Ascending aorta (tissue), 2 donors: ENCODE measurements at places on chromosomes 7 and 10.
A peak's percentile ranks its signal among the peaks of the same experiment; 100 is the strongest.

DNA sequence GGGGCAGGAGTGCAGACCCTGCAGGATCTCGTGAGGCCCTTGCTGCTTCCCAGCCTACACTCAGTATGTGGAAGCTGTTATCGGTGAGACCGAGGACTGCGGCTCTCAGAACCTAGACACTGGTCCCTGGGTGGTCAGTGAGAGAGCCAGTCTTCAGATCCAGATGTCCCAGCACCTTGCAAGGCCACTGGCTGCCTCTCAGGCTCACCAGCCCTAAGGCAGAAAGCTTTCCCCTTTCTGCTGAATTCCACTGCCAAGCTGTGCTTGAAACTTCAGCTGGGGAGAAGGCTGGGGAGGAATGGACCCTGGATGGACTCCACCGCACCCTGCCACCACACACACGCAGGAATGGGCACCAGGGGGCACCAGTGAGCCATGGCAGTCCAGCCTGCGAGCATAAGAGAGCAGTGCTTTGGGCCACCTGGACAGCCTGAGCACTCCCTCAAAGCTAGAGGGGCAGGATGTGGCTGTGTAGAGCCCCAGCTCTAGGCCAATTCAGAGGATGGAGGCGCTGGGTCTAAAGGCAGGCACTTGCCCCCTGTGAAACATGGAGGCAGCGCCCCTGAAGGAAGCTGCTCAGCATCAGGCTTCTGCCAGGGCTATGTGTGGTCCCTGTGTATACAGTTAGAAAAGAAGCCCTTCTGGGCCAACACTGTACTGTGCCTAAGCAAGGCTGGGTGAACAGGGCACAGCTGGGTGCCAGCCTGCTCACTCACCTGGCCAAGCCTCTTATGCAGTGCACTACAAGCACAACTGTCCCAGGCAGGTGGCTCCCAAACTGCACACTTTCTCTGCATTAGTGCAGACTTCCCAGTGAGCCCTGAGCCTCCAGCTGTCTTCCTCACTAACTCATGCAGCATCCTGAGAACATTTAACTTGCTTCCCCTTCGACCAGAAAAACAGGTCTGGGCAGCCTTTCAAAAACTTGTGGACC lies 21.6 kb downstream of the TMEM72 start:
- peak; percentile 96 for DNase-seq

DNA sequence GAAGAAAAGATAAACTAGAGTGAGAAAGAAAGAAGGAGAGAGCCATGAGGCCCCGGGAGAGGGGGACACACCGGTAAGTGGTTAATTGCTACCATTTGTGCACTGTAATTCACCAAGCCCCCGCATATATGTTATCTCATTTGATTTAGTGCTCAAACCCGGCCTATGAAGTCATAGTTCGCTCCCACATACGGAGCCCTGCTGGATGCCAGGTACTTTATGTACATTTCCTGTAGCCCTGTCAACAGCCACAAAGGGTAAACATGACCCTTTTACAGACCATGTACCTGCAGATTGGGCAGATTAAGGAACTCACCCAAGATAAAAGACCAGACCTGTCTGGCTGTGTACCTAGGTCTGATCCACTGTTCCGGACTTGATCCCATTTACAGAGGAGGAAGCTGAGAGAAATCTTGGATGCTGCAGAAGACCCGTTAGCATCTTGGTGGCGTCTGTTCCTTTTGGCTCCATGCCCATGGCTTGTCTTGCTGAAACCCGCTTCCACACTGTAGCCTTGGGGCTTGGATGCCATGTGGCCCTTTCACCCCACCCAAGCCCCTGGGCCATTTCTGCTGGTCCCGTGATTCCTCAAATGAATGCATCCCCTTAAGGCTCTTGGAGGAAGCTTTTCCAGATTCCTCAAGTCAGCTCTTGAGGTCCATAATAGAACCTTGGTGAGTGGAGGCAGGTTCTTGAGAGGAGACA lies 32.3 kb downstream of the FAM241B start:
- DNase-seq: no peak

DNA sequence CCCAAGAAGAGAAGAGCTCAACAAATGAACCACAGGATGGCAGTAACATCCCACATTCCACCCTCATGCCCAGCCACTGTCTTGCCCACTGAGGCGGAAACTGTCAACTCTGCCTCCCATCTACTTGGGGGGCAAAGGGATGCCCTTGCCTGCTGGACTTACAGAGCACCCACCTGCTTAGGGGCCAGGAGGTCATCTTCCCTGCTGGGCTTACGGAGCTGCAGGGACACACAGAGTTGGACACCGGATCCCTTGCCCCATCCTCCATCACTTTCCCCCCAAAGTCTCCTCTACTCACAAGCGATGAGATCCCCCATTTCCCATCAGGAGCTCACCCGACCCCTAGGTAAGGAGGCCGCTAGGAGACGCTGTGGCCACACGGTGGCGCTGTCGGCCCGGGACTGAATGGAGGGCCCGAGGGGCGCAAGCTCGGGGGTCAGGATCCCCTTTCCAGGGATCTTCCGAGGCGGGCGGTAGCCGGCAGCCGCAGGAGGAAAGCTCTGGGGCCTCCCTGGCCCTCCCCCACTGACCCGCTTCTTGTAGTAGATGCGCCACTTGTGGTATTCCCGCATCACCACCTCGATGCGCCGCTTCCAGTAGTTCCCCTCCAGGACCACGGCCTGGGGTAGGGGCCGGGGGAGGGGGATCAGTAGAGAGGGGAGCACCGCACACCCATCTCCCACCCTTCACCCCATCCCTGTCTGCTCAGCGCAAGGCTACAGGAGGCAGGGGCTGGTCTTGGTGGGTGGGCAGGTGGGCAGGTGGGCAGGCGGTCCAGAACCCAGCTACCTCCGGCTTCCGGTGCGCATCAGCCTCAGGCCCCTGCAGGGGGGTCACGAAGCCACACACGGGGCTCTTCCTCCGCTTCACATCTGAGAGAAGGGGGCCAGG lies 17.3 kb downstream of the MLXIPL start:
- no peak for DNase-seq

GRCh38 chr7:132125096-132125495 lies 451.2 kb downstream of the PLXNA4 start:
- DNase-seq: no peak

- no peak for DNase-seq
These were observed 97.4 kb downstream of the CTTNBP2 start for GRCh38 chr7:117775801-117776200.

GRCh38 chr7:102045681-102046372 lies 228.4 kb downstream of the CUX1 start:
- peak; percentile 42 for DNase-seq

DNA sequence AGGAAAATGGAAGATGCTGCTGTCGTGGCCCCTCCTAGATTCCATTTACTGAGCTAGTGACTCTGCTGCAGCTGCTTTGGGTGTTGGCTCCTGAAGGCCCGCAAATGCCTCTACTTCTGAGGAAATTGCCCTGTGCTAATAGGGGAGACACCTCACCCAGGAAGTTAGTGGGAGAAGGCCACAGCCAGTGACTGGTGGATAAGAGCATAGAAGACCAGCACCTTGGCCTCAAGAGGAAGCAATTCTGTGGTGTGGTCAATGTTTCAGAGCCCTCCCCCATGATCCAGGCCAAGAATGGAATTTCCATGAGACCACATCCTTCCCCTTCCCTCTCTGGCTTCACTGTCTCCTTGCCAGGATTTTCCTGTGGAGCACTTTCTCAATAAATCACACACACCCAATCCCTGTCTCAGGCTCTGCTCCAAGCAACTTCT lies 25.0 kb upstream of the FZD1 start:
- no peak for DNase-seq

- no peak for DNase-seq
These were observed 3.8 kb upstream of the TRIL start for GRCh38 chr7:28961972-28962371.

DNA sequence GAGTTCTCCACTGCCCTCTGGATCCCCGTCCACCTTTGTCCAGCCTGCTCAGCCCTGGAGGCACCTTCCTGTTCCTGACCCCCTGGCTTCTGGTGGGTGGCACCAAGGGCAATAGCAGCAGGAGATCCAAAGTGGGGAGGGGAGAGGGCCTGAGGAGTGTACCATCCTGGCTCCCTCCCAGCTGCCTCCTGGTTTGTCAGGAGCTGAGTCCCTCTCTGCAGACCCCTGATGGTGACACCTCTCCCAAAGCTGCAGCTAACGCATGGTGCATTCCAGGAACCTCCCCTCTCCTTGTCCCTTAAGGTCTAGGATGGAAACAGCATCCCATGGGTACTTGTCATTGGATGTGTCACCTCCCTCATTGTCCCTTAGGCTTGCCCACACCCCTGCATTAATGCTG lies 39.6 kb downstream of the VSTM4 start:
- no peak for DNase-seq

- DNase-seq: peak; percentile 33
These were observed 402.5 kb downstream of the RPS24 start for GRCh38 chr10:78436222-78436573.

DNA sequence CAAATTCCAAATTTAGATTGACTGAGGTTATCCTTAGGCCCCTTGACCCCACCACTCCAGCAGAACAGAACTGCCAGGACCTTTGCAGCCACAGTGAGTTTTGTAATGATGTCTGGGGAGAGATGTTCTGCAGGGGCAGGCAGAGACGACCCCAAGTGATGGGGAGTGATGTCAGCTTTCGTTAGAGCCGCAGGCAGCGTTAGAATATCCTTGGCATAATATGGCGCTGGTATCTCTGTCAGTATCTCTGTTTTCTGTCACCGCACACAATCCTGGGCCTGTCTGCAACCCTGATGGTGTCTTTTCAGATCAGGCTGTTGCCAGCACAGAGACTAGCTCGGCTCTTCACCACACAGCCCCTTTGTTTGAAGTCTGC lies 1083.6 kb downstream of the KCNMA1 start:
- DNase-seq: no peak

- no peak for DNase-seq
These were observed 4.6 kb downstream of the ATP5F1C start for GRCh38 chr10:7792541-7792940.

GRCh38 chr10:126243306-126243705 lies 145.0 kb downstream of the ADAM12 start:
- DNase-seq: no peak

- no peak for DNase-seq
These were observed 194.4 kb downstream of the GATA3 start for GRCh38 chr10:8248868-8249267.

- DNase-seq: no peak
These were observed 95.3 kb downstream of the RNF32 start for GRCh38 chr7:156735851-156736250.
